ENCODE measurements at places on chromosomes 5 and 9. TPM values are rescaled to one million over a fixed set of nuclear protein-coding genes. Genes with fewer than 3 reads are reported as not detected.

Gene CKS2
- 446 TPM for total RNA-seq

Gene OR13C8
- total RNA-seq, result not detected

Gene BTNL9
- total RNA-seq, result 1.0 TPM

Gene TOR1A
- total RNA-seq, result 64.4 TPM

Gene LHX2
- 3.9 TPM for total RNA-seq

Gene ARSI
- total RNA-seq, result 28.6 TPM

Gene CCDC152
- not detected for total RNA-seq

Gene GDF9
- total RNA-seq, result 0.14 TPM

Gene ALDH1A1
- total RNA-seq, result 5,595 TPM

Gene INSL4
- 16.7 TPM for total RNA-seq

Gene FUT7
- total RNA-seq, result not detected

Gene PRDM9
- not detected for total RNA-seq

Gene CTNND2
- not detected for total RNA-seq

All from A549 treated with GW870086 at 1 μM for 4 hours (cell line).